Stimulated activated CD8-positive, alpha-beta memory T cell treated with anti-CD3 and anti-CD28 coated beads, Interleukin-2, amount 100 ng/mL, for 48 hours (primary cell): ENCODE measurements at places on chromosomes 1 and 21.

- DNase-seq = no peak
Observed at GRCh38 chr1:160459056-160459455, 58.7 kb downstream of the VANGL2 start.

- no peak for DNase-seq
Observed at GRCh38 chr21:43306391-43306790, 120.5 kb downstream of the SIK1 start.

- DNase-seq = no peak
Observed at GRCh38 chr1:5595531-5596170, 396.6 kb downstream of the NPHP4 start.

DNA sequence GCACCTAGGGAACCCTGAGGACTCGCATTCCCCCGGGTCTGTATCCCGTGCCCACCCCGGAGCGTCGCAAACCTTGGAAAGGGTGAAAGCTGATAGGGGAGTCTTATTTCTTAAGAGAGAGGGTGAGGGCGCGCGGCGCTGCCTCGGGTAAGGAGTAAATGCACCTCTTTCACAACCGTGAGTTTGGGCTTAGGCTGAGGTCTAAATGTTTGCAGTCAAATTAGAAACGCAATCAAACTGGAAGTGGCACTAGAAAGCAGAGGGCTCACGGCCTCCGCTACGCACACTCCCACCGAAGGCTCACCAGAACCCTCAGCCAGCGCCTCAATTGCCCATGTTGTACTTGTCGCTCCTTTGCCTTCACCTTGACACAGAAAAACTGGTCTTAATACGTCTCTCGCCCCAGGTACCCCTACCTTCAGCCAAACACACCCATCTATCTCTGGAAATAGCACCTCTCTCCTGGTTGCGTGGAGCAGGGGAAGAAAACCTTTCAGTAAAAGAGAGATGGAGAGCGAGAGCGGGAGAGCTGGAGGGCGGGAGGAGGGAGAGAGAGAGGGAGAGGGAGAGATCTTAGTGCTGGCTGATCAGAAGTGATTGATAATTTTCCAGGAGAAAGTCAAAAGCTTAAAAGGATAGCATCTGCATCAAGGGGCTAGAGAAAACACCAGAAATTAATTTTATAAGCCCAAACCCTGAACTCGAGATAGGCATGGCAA, 1.7 kb upstream of the HLX start:
- no peak for DNase-seq

DNA sequence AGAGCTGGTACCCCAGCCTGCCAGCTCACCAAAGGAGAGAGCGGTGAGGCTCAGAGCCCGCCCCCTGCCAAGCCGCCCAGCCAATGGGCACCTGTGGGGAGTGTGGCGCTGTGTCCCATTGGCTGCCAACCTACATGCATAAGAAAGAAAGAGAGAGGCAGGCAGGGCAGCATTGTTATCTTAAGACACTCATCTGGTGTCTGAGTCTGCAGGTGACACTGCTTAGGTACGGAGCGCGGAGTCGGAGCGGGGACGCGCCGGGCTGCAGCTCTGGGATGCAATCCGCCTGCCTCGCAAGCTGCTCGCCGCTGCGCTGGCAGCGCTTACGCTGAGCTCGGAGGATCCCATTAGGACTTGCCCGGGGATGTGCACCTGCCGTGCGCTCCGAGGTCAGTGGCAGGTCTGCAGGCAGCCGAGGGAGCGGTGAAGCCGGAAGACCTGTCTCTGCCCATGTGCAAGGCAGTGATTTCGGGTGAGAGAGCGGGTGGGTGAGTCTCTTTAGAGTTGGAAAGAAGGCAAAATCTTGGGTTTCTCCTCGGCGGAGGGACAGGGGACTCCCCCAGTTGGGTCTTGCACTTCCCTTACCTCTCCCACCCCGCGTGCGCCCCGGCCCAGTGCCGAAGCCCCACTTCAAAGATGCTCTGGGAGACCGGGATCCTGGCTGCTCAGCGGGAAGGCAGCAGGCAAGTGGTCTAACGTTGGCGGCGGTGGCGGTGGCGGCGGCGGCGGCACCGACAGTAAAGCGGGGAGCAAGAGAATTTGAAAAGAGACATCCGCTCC, at the start of gene BRINP2:
Gene BRINP2, plus strand, starts transcription at position 203 of the 780 bp plus-strand sequence. CDS start 58,919 bp downstream, outside the sequence.
- DNase-seq = no peak

DNA sequence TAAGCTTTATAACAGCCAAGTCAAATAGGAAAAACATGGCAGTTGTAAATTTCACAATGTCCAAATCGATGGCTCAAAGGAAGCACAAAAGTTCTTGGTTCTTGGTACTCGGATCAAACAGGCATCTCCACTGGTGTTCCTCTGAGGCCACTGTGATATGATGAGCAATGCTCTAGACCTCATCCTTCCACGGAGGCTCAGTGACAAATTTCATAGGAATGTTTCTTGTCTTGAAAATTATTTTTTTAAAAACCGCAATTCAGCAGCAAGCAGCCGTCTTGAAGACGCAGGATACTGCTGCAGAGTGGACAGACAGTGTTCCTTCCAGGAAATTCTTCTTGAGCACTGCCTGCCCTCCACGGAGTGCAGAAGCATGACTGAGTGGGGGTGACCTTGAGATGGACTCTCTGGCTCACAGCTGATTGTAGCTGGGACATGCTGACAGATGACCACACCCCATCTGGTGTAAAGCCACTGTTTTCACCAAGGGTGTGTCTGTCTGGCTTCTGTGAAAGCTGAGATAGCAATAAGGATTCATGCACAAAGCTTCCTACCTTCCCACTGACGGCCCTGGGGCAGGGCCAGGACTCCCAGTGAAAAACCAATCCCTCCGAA, 61.9 kb downstream of the TIAM1 start:
- no peak for DNase-seq

DNA sequence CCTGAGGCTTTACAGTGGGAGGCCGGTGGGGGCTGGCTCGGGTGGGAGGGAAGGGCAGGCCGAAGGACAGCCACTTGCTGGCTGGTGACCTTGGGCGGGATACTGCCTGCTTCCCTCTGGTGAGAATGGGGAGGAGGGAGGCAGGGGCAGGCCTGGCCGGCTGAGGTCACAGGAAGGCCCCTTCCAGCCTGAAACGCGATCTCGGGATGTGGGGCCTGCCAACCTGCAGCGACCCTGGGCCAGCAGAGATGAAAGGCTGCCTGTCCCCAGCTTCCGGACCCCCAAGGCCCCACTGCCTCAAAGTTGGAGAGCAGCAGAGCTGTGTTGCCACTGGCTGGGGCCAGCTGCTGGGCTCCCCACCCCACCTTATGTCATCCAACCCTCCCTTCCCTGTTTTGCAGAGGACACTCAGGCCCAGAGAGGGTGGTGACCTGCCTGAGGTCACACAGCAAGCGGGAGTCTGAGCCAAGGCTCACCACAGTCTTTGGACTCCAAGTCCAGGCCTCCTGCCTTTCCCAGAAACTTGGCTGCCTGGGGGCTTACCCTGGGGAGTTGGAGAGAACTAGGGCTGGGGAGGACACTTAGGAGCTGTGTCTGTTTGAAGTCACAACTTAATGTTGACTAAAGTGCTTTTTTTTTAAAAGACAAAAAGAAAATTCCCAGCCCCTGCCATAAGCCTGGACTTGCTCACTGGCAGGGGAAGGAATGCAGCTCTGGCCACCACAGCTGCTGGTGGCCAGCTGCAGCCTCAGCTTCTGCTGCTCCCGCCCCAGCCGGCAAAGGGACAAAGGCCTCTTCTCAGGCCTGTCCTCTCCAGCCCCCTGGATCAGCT, 14.8 kb upstream of the WASF2 start:
- no peak for DNase-seq

GRCh38 chr1:40944326-40944725, 35.2 kb upstream of the CTPS1 start:
- no peak for DNase-seq

- DNase-seq = no peak
Observed at GRCh38 chr1:91440847-91441246, 36.2 kb upstream of the HFM1 start.

GRCh38 chr1:41612953-41613352, 128.5 kb upstream of the EDN2 start:
- DNase-seq = no peak

GRCh38 chr1:18618546-18619466, 11.8 kb upstream of the PAX7 start:
- DNase-seq = no peak

- no peak for DNase-seq
Observed at GRCh38 chr1:161954466-161954865, 69.2 kb downstream of the OLFML2B start.

- no peak for DNase-seq
Observed at GRCh38 chr1:207345644-207346477, 24.4 kb downstream of the CD55 start.

- no peak for DNase-seq
Observed at GRCh38 chr1:226762988-226763904, 24.2 kb upstream of the ITPKB start.

DNA sequence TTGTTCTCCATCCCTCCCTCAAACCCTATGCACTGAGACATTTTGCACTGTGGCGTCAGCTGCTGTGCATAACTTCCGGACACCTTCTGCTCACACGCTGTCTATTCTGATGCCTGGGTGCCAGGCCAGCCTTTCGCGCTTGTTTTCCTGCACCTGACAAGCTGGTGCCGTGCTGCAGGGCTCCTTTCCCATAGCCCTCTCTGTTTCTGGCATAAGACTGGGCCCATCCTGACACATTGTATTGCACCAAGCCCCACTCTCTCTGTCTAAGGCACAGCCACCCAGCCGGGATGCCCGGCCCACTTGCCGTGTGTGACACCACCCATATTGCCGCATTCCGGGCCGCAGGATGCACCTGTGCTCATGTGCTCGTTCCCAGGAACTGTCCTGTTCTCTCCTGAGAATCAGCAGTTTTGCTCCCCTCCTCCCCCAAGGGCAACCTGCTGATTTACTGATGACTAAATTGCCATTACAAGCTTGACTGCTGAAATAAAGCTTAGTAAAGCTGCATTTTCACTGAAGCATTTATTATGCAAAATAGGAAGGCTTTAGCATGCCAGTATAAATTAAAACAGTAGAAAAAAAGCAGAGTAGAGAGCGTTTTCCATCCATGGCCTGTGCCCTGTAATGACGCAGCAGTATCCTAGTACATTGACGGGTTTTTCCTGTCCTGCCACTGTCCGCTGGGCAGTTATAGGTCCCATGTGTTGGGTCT, 88.0 kb downstream of the CD247 start:
- no peak for DNase-seq

DNA sequence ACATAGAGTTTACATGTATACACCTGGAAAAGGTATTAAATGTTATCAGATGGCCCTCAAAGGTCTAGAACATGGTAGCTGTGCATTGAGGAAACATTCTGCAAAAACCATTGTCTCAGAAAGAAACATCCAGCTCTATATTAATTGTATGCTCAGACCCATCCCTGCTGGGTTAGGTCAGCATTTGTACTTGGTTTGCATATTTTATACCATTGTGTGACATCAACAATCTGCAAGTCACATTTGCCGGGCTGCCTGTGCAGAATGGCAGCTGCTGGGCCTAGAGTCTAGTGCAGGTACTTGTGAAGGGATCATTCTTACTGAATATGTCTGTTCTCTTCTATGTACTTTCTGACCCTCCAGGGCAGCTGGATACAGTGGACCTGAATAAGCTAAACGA, 43.9 kb upstream of the LAMC2 start:
- no peak for DNase-seq

GRCh38 chr1:117817629-117818028, 111.8 kb downstream of the GDAP2 start:
- DNase-seq = no peak

DNA sequence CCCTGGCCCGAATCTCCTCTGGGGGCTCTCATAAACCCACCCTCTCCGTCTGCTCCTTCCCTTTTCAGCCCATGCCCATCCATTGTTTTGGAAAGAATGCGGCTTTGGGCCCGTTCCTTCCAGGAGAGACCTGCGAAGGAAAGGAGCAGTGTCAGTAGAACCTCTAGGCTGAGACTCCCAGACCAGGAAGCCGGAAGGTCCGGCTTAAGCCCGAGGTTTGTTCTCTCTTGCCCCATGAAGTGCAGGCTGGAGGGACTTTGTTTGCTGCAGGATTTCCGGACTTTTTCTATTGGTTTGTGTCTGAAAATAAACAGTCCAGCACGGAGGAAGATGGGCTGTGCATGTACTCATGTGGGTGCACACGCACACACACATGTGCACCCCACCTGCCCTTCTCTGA, 49.8 kb downstream of the ELK4 start:
- no peak for DNase-seq

- DNase-seq = no peak
Observed at GRCh38 chr1:172497230-172497629, 35.7 kb upstream of the SUCO start.

DNA sequence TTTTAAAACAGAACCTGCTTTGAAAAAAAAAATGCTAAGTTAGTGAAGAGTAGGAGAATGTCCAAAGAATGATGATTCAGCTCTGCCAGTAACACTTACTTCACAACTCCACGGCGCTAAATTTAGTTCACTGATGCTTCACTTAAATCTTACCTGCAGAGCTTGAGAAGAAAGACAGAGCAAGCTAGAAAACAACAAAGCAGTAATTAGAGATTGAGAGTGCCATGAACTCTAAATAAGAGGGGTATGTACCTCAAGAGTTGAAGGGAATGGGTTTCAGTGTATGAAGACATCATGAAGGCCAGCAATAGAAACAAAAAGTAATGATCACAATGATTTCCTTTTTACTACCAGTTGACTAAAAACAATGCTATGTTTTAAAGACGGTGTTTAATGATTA, 32.8 kb downstream of the EPRS1 start:
- DNase-seq = no peak

- DNase-seq = no peak
Observed at GRCh38 chr21:36039861-36040260, 20.5 kb downstream of the SETD4 start.
